ENCODE measurements at places on chromosomes 3 and 15.
A peak's percentile ranks its signal among the peaks of the same experiment; 100 is the strongest.

GRCh38 chr3:59535791-59536221 is 486.0 kb upstream of the CFAP20DC start:
- no peak for DNase-seq

DNA sequence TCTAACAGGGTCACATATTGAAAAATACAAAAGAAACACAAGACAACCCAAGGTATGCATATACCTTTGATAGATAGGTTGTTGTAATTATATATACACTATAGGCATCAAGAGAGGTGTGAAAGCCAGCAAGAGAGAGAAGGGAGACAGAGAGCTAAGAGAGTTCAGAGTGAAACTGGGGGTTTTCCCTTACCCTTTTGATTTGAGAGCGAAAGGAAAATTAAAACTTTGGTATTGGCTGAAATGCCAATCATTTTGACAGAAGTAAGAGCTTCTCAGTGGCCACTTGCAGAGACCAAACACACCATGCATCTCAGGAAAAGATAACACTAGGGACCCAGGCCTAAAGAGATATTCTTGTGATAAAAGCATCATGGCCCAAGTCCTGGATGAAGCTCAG is 183.6 kb downstream of the SHOX2 start:
- no peak for DNase-seq

GRCh38 chr3:142077155-142077858 is 72.0 kb downstream of the TFDP2 start:
- DNase-seq, result no peak

- DNase-seq, result no peak
Measured at GRCh38 chr3:15159501-15160136, 46.4 kb upstream of the CAPN7 start.

DNA sequence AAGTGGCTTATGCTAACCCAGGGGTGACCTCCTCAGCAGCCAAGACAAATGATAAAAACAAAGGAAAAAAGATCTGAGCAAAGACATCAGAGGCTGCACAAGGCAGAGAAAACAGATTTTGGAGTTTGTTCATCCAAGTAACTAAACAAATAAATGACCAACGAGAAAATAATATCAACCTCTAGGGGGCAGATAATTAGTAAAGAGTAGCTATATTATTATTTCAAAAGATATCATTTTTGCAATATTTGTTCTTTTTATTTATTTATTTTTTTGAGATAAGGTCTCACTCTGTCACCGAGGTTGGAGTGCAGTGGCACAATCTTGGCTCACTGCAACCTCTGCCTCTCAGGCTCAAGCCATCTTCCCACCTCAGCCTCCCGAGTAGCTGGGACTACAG is 101.8 kb downstream of the PCCB start:
- DNase-seq, result no peak

DNA sequence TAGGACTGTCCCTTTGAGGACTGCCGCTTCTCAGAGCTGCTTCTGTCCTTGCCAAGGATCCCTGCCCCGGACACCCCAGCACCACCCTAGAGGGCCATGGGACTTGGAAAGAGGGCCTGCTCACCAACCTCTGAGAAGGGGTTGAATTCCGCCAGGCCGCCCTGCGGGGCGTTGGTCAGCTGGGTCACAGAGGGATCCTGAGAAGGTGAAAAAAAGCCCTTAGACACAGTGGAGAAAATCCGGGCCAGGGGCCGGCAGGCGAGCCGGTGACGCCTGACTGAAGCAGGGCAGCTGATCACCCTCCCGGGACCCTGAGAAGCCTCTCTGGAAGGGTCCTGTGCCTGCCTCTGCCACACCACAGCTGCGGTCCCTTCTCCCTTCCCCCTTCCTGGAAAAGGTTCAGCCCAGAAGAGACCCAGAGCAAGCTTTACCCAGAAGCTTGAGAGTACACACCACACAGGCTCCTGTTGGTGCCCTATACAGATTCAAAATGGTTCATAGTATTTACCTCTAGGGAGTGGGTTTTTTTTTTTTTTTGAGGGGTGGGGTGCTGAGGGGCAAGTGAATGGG is 11.6 kb upstream of the ULK3 start:
- DNase-seq, result no peak

DNA sequence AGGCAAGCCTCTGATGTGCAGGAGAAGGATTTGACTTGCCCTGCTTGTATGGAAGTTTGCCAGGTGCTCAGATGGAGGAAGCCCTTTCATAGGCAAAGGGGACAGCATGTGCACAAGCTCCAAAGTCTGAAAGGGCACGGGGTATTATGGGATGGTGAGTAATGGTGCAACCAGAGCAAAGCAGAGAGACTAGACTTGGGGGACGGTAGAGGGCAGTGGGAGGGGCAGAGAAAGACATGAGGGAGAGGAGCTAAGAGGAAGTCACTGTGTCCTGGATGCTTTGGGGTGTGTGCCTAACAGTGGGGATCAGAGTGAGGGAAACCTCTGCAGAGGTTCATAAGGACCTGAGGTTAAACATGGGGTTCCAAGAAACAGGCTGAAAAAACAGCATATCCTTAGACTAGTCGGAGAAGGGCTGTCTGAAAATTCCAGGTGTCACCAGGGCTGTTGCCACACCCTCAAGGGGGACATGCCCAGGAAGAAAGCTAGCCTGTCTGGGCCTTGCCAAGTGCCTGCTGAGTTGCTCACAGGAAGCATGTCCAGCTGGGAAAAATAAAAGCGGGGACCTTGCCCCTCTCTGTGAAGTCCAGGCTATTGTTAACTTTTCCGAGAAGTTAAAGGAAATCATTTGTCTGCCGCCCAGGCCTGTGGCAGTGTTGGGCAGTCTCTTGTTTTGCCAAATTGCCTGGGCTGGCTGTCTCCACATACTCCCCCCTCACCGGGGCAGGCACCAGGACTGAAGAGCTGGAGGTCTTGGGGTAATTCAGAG is 47.1 kb downstream of the HRH1 start:
- no peak for DNase-seq

- DNase-seq, result no peak
Measured at GRCh38 chr15:100096248-100096600, 245.6 kb downstream of the ADAMTS17 start.

DNA sequence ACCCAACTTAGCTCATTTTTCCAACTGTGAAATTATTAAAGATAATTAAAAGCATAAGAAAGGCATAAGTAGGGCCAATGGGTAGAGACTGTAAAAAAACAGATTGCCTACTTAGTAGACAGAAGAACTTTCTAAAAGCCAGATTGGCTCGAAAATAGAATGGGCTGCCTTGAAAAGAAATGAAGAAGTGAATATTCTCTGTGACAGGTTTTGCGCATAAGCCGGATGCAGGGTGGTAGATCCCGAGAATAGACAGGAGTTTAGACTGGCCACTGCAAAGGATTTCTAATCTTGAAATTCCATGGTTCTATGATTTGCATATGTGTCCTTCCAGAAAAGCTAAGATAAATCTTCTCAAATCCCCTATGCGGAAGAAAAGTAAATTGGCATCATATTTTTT is 173.3 kb upstream of the ICE2 start:
- no peak for DNase-seq

DNA sequence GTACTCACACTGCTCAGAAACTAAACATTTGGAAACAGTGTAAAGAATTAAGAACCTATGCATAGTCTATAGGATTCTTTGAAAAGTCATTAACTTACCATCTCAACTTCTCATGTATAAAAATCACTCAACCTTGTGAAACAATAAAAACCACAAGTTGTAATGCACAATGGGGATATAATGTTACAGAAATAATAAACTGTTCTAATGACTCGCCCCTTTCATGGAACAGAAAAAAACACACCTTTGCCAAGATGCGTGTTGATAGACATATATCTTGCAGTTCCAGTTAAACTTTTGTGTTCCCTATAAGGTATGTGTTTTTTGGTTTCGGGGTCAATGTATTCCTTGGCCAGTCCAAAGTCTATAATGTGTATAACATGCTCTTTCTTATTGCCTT is 50.8 kb upstream of the PPIB start:
- no peak for DNase-seq

DNA sequence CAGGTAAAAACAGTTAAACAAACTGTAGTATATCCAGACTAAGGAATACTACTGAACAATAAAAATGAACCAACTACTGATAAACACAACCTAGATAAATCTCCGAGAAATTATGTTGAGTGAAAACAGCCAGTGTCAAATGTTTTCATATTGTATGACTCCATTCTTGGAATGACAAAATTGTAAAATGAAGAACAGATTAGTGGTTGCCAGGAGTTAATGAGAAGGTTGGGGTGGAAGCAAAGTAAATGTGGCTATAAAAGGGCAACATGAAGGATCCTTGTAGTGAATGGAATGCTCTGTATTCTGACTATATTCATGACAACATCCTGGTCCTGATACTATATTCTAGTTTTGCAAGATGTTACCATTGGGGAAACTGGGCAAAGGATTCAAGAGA is 27.5 kb upstream of the ACKR4 start:
- peak; percentile 40 for DNase-seq

- no peak for DNase-seq
Measured at GRCh38 chr3:127096256-127097071, 96.5 kb upstream of the PRR23E start.

GRCh38 chr3:190525634-190526033 is 11.7 kb downstream of the IL1RAP start:
- no peak for DNase-seq

GRCh38 chr3:24158761-24159454 is 213.8 kb downstream of the NR1D2 start:
- no peak for DNase-seq

GRCh38 chr15:35713733-35714132 is 167.8 kb upstream of the DPH6 start:
- DNase-seq, result no peak

- DNase-seq, result no peak
Measured at GRCh38 chr3:194103505-194103904, 32.4 kb upstream of the HES1 start.

- no peak for DNase-seq
Measured at GRCh38 chr3:65742914-65743313, 295.8 kb downstream of the MAGI1 start.

- DNase-seq, result no peak
Measured at GRCh38 chr15:69185706-69186105, 25.3 kb downstream of the GLCE start.

DNA sequence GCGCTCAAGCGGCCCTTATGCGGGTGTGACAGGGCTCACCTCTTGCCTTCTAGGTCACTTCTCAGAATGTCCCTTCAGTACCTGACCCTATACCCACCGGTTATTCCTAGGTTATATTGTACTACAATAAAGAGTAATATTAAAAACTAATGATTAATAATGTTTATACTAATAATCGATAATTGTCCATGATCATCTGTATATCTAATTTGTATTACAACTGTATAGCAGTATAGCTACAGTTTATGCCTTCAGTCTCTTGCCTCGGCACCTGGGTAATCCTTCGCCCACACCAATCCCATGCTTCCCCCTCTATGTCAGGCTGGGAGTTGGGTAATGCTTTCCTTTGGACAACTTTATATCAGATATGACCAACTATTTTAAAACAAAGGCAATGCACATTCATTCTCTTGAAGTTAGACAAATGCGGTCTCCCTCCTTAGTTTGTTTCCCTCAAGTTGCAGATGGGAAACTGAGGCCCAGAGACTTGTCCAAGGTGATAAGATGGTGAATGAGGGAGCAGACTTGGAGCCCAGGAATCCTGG is 3.4 kb downstream of the FAH start:
- no peak for DNase-seq

- no peak for DNase-seq
Measured at GRCh38 chr3:64019879-64020278, 3.4 kb downstream of the PSMD6 start.

GRCh38 chr15:38440353-38441129 is 13.4 kb upstream of the FAM98B start:
- no peak for DNase-seq

DNA sequence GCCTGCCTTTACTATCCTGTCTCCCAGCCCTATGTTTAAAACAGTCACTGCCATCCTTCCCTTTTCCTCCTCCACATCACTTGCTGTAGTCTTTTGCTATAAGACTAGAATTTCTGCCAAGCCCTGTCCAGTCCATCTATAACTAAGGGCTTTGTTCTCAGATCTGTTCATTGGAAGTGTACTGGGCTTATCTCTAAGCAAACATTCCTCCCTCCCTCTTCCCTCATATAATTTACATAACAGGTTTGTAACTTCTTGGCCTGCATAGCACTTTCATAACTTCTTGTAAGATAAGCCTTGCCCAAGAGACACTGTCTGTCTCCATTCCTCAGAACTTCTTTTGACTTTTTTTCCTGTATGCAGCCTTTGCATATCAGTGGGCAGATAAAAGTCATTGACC is 16.7 kb downstream of the TPRG1 start:
- no peak for DNase-seq

- DNase-seq, result no peak
Measured at GRCh38 chr15:31255732-31256377, 70.8 kb upstream of the KLF13 start.

DNA sequence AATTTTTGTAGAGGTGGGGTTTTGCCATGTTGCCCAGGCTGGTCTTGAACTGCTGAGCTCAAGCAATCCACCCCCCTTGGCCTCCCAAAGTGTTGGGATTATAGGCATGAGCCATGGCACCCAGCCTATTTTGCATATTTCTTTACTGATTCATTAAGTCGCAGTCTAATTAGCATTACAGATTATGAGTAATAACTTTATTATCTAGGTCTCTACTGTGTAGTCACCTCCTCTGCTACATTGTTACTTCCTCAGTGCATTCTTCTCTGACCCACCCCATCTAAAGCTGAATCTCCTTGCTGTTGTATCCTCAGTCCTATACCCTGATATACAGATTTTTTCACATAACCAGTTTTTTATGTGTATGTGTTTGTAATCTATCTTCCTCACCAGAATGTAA is 61.7 kb downstream of the TFDP2 start:
- peak; percentile 46 for DNase-seq

GRCh38 chr15:101192081-101192480 is 59.8 kb downstream of the CHSY1 start:
- no peak for DNase-seq

- DNase-seq, result no peak
Measured at GRCh38 chr3:167084545-167084944, 295.6 kb downstream of the ZBBX start.

DNA sequence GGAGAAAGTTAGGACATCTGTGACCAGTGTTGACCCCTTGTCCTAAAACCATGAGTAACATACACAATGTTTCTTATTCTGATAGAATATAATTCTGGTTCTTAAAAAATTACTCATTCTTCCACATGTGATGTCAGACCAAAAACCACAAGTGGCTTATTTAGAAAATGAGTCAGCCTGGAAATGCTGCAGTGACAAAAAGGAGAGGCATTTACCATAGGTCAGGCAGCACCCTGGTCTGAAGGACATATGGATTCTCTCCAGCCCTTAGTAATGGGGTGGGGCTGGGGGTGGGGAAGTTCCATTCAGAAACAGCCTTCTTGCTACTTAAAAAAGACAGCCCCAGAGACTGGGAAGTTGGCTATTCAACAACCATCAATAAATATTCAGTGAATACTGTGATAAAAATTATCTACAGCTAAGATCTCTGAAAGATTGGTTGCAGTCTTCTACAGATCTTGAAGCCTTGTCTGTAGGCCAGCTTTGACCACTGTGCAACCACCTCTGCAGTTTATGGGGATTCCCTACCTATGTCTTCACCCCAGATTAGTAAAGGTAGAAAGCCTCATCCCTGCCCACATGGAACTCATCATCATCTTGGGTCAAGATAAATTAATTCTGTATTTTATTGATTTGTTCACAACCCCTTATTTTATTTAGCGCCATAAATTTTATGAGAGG is 34.9 kb upstream of the TIMP4 start:
- peak; percentile 94 for DNase-seq

Measured in GM04504 (cell line).